ENCODE measurements at places on chromosomes 3 and 15.

GRCh38 chr15:82774496-82774895 is 31.4 kb downstream of the FSD2 start:
- no peak for DNase-seq

GRCh38 chr3:184378651-184379357 is 797 bp upstream of the THPO start:
- no peak for DNase-seq

GRCh38 chr3:162769564-162769963 is 1273.0 kb downstream of the OTOL1 start:
- DNase-seq = peak; percentile 36

- DNase-seq = no peak
Observed at GRCh38 chr3:108487439-108487838, 23.0 kb downstream of the MYH15 start.

DNA sequence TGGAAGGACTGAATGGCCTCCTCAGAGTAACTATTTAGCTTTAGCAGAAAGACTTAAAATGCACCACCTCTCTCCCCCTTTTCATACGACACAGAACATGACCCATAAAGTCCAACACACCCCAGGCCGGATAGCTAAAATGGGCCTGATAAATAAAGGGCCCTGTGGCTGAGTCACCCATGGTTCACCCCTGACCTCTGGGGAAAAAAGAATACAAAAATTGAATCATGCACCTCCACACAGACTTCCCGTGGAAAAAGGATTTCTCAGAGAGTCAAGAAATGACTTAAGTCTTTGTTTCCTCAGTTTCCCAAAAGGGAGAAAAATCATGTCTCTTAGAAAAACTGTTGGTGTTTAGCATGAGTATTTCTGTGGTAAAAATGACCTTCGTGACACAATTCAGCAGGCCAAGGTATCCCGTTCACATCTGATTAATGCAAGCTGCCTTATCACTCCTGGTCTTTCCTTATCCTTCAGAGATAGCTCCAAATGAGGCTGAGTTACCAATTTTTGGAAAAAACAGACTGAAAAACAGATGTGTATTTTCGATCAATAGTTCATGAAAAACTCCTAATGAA is 34.0 kb upstream of the ARHGEF3 start:
- peak; percentile 52 for DNase-seq

GRCh38 chr3:174336784-174337183 is 522.4 kb upstream of the NAALADL2 start:
- DNase-seq = no peak

GRCh38 chr3:13262493-13263211 is 157.5 kb downstream of the NUP210 start:
- no peak for DNase-seq

- no peak for DNase-seq
Observed at GRCh38 chr15:99120050-99120777, 15.3 kb downstream of the SYNM start.

GRCh38 chr3:102230057-102230456 is 204.8 kb upstream of the ZPLD1 start:
- DNase-seq = no peak

GRCh38 chr3:31075876-31076275 is 181.4 kb upstream of the GADL1 start:
- no peak for DNase-seq

DNA sequence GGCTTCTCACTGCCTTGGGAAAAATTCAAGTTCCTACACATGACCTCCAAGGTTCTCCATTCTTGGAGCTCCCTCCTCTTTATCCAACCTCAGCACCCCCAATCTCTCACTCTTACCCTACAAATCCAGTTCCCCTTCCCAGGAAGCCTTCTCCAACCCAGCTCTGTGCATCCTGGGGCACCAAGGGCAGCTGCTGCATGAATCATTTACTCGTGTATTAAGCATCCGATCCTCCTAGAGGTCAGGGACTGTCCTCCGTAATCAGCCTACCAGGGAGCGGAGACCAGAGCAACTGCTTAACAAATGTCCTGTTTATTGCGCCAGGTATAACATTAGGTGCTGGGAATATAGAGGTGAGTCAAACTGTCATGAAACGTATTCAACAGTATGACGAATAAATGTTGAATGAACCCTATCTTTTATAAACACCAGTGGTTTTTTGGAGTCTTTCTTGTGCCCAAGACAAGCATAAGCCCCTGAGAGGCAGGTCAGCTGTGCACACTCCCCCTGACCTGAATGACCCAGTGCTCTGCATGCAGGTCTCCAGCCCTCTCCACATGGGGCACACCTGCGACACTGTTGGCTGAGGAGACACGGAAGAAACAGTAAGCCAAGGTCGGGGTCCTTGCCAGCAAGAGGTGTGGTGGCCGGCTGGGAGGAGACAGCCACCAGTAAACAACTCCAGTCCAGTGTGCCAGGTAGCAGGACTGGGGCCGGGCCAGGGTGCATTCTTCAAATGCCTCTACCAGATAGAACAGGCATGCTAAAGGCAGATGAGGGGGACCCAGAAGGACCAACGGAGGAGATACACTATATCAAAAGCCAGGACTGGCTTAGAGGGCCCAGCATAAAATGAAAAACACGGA is 27.6 kb downstream of the ANP32A start:
- DNase-seq = no peak

DNA sequence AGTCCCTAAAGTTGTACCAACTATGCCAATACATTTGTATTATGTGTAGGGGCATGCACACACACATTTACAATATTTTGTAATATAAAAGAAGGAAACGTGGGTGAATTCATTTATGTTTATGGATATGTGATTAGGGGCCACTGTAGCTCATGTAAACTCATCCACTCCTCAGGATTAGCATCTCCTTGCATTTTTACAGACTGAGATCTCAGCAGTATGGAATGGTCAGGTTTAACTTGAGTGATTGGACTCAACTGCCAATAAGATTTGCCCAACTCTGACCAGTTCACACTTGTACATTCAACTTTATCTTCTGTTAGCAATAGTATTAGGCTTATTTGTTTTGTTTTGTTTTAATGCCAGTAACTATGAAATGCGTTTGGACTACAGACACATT is 36.5 kb downstream of the PSMD6 start:
- no peak for DNase-seq

- no peak for DNase-seq
Observed at GRCh38 chr15:82568986-82569385, 28.7 kb upstream of the RPS17 start.

DNA sequence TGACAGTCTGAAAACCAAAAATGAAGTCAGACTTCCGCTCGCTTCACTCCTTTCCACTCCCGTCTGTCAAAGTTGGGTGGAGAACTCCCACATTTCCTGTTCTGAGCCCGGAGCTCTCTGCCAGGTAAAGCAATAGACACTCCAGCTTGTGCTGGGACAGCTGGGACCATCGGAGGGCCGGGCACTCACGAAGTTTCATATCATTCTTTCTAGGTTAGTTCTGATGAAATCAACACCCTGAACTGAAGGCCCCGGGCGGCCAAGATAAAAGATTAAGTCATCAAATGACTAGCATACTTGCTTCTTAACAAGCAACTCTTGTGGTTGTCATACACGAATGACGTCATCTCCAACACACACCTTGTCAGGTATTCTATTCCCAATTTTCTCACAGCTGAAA is 42.1 kb downstream of the MAGI1 start:
- DNase-seq = peak; percentile 22

DNA sequence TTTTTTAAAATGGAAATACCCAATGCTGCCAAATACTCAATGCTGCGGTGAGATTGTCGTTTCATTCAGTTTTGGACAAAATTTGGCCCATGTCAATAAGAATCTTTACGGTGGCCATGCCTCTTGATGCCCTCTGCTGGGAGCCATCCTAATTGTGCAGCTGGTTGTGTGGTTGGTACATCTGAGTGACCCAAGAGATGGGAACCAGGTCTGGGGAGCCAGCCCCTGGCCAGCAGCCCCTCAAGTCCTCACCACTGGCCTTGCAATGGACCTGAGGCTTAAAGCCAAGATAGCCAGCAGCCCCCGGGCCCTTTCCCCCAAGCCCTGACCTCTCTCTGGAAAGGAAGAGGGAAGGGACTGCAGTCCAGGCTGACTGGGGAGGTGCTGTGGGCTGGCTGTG is 36.4 kb upstream of the ESYT3 start:
- no peak for DNase-seq

GRCh38 chr15:78629031-78629715 is 8.4 kb upstream of the CHRNA3 start:
- no peak for DNase-seq

- DNase-seq = no peak
Observed at GRCh38 chr3:72627271-72627670, 221.0 kb downstream of the SHQ1 start.

GRCh38 chr3:31615071-31615875 is 82.5 kb downstream of the STT3B start:
- no peak for DNase-seq
